ENCODE measurements at places on chromosomes 2 and 18. TPM values are rescaled to one million over a fixed set of nuclear protein-coding genes. Genes with fewer than 3 reads are reported as not detected.

The DIS3L2 gene
- 42.8 TPM for total RNA-seq

GRCh38 chr2:203908066-203908796 lies 28.3 kb upstream of the ICOS start:
- no peaks in the 10 kb centered on the region for H3K27me3 ChIP-seq
- no peak for DNase-seq
- H3K4me1 ChIP-seq = peaks cover 4% of the 10 kb centered on the region

The QPCT gene
- 10.5 TPM for total RNA-seq

DNA sequence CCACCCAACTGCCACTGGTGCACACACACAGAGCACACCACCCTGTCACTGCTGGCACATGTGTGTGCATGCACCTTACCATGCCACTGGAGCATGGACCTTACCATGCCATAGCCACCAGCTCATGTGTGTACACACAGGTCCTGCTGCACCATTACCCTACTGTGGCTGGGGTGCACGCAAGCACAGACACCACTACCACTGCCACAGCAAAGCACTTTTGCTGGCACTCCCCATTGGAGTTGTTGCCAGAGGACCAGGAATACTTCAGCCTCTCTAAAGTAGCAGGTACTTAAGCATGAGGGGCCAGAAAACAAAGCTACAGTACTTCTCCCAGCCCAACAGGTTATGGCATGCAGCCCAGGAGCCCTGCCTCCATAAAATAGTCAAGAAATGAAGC lies 404.8 kb downstream of the MBD2 start:
- DNase-seq = no peak
- no peaks in the 10 kb centered on the region for H3K4me1 ChIP-seq
- H3K27me3 ChIP-seq = no peaks in the 10 kb centered on the region
- H3K4me3 ChIP-seq = no peak overlapping the region
- H3K27ac ChIP-seq = no peak overlapping the region
- no peaks in the 10 kb centered on the region for H3K36me3 ChIP-seq

DNA sequence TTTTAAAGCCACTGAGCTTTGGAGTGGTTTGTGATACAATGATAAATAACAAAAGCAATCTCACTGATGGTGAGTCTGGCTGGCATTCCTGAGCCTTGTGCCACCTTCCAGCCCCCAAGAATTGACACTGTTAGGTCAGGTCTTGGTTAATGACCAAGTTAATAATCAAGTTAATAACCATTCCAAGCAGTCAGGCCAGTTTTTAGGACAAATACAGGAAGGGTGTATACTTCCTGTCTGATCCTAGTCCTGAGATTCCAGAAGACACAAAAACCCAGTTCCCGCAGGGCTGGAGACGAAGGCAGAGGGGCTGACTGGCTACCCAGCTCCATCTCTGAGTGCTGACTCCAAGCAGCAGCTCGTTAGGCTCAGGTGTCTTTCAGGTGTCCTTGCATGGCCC lies 74.6 kb upstream of the LAPTM4A start:
- H3K36me3 ChIP-seq = no peaks in the 10 kb centered on the region
- no peak overlapping the region for H3K27ac ChIP-seq
- H3K4me3 ChIP-seq = no peak overlapping the region

The CYRIA gene
- total RNA-seq = 1.4 TPM

DNA sequence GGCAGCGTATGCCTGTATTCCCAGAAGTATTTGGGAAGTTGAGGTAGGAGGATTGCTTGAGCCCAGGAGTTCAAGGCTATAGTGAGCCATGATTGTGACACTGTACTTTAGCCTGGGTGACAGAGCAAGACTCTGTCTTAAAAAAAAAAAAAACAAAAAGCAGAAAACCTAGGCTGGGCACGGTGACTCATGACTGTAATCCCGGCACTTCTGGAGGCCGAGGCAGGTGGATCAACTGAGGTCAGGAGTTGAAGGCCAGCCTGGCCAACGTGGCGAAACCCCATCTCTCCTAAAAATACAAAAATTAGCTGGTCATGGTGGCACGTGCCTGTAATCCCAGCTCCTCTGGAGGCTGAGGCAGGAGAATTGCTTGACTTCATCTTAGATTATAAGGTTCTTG lies 46.4 kb downstream of the MTA3 start:
- H3K27me3 ChIP-seq = no peaks in the 10 kb centered on the region
- no peak for DNase-seq
- H3K27ac ChIP-seq = no peak overlapping the region

The FOXD4L1 gene
- total RNA-seq = not detected

The DDX1 gene
- total RNA-seq = 41.6 TPM

DNA sequence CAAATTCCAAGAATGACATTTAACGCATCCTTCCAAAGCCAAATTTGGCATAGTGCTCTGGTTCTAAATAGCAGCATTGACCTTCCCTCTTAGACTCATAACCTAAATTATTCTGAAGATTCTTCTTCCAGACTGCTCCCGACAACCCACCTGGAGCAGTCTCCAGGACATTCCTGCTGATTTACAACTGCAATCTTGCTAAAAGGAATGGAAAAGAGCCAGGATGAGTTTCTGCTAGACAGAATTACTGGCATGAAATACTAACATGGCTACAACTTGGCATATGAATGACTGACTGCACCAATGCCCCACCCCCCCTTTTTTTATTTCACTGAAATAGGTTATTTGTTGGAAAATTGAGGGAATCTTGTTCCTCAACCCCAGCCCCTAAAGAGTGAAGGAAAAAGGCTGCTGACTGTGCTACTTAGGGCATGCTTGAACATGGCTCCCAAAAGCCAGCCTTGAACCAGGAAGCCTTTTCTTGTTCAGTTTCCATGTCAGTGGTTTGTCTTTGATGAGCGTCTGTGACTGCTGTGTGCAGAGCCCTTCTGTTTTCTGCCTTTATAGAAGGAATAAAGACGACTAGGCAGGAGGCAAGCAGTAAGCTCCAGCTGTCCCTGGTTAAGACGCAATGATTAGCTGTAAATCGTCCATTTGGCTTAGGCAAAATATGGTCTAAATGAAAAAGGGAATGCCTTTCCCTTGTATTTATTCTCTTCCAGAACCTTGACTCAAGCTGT lies 47.4 kb upstream of the ITGB6 start:
- H3K4me3 ChIP-seq = no peak overlapping the region
- no peaks in the 10 kb centered on the region for H3K36me3 ChIP-seq
- no peak overlapping the region for H3K27ac ChIP-seq
- H3K27me3 ChIP-seq = no peaks in the 10 kb centered on the region

DNA sequence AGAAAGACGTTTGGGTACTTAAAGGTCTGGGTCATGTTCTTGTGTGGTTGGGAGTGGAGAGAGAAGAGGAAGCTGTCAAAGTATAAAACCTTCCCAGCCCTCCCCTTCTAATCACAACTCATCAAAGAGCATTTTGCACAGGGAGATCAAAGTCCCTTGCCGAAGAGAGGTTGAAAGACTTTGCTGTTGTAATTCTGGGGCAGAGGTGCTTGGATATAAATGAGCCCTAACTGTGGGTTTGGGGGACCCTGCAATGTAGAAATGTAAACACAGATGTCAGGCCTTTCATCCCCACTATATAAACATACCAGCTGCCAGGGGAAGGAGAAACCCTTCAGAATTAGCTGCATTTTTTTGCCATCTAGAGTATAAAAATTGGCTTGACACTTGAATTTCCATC lies 182.1 kb downstream of the ETAA1 start:
- no peaks in the 10 kb centered on the region for H3K27me3 ChIP-seq
- no peak overlapping the region for H3K27ac ChIP-seq
- H3K4me3 ChIP-seq = no peak overlapping the region
- H3K4me1 ChIP-seq = no peaks in the 10 kb centered on the region
- no peak for DNase-seq

The CYTIP gene
- 3.2 TPM for total RNA-seq

The DOK6 gene
- total RNA-seq = not detected

GRCh38 chr2:130759906-130760753 lies 4.8 kb downstream of the AMER3 start:
- DNase-seq = no peak
- H3K27ac ChIP-seq = no peak overlapping the region
- H3K36me3 ChIP-seq = no peaks in the 10 kb centered on the region

The HOXD10 gene
- 0.38 TPM for total RNA-seq

The SLC16A14 gene
- 1.9 TPM for total RNA-seq

The LAMA1 gene
- 2.7 TPM for total RNA-seq

The HOXD8 gene
- 1.2 TPM for total RNA-seq

DNA sequence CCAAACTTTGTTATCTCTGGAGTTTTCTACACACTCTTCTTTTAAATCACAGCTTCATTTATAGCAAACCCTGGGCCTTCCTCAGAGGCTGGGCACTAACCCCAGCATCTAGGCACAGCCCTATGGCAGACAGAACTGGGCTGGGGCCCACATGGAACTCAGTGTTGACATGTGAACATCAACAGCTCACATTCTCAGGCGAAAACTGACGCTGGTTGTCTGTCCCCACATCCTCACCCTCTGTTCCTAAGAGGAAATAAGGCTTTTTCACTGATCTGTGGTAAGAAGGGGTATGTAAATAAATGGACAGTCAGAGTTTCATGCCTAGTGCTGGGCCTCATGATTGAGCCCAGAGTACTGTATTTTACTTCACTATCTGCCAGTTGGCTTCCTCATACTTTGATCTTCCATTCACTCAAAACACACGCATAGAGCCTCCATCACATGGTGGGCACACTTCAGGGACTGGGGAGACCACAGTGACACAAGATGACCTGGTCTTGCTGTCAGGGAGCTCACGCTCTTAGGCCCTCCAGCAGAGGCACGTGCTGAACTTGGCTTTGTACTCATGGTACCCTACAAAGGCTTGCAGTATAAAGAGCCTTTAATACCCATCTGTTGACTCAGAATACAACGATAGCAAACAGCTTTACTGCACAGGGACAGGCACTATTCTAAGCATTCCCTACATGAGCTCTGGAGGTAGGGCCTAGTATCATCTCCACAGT lies 43.0 kb downstream of the EFEMP1 start:
- H3K27me3 ChIP-seq = no peaks in the 10 kb centered on the region
- no peak overlapping the region for H3K27ac ChIP-seq
- no peak overlapping the region for H3K4me3 ChIP-seq
- H3K36me3 ChIP-seq = no peaks in the 10 kb centered on the region
- peaks cover 6% of the 10 kb centered on the region for H3K4me1 ChIP-seq

DNA sequence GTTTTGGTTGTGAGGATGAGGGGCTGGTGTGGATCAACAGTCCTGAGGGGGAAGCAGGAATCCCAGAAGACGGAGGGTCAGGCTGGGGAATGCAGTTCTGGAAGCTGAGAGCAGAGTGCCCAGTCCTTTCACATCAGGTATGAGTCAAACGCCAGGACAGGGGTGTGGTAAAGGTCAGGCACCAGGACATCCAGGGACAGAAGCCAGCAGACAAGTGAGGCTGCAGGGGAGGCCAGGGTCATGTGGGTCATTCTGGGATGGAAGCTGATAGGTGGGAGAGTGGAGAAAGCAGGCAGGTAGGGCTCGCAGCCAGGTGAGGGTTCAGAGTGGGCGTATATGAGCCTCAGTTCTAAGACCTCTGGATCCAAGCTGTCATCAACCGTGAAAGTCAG lies 12.8 kb upstream of the GNLY start:
- H3K36me3 ChIP-seq = no peaks in the 10 kb centered on the region
- H3K27me3 ChIP-seq = no peaks in the 10 kb centered on the region
- H3K27ac ChIP-seq = no peak overlapping the region
- no peak for DNase-seq
- H3K4me1 ChIP-seq = peaks cover 19% of the 10 kb centered on the region
- H3K4me3 ChIP-seq = no peak overlapping the region

The GAREM2 gene
- total RNA-seq = 1.5 TPM

DNA sequence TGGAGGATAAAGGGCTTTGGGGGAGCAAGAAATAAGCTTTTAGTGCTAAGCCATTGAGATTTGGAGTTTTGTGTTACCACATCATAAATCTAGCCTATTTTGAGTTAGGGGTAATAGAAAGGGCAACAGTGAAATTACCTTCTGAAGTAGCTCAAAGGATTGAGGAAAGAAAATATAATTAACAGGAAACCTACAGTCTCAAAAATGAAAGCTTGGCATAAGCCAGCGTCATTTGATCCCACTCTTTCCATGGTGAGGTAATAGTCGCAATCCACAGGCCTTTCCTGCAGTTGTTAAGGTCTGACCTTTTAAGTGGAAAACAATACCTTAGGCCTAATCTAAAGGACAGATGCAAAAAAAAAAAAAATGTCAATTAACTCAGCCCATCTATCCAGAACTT lies 182.7 kb downstream of the UXS1 start:
- no peak for DNase-seq
- no peak overlapping the region for H3K27ac ChIP-seq
- H3K36me3 ChIP-seq = no peaks in the 10 kb centered on the region
- H3K27me3 ChIP-seq = no peaks in the 10 kb centered on the region

The ZNF516 gene
- 18.0 TPM for total RNA-seq

GRCh38 chr18:475202-476031 lies 25.1 kb downstream of the COLEC12 start:
- no peaks in the 10 kb centered on the region for H3K4me1 ChIP-seq
- DNase-seq = no peak
- H3K36me3 ChIP-seq = no peaks in the 10 kb centered on the region
- no peaks in the 10 kb centered on the region for H3K27me3 ChIP-seq

DNA sequence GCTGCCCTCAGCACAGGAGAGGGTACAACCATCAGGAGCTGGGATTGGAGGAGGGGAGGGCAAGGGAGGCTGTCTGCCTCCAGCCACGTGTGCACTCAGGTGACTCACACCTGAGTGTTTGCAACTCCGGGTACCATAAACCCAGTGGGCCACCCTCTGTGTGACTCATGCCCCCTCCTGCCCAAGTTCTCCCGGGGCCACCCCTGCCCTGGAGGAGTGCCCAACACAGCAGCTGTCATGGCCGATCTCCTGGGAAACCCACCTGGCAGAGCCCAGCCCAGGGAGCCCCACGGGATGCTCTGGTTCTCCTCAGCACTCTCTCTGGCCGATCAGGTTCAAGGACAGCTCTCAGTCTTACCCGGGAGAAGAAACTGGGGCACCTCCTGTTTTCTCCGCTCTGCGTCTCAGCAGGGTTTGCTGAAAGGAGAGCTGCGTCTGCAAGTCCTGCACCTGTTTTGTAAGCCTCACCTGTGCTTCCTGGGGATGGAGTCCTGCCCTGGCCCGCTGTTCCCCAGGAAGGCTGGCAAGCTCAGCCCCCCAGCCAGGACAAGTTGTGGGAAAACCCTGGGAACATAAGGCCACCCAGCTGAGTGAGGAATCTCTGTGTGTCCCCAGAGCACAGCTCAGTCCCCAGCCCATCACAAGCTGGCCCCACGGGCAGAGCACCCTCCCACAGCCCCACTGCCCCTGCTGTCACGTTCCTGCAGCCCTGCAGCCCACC lies 44.0 kb upstream of the UBE2F start:
- DNase-seq = no peak
- H3K27me3 ChIP-seq = peaks cover 5% of the 10 kb centered on the region
- H3K4me3 ChIP-seq = peak overlapping the region; percentile 35
- H3K4me1 ChIP-seq = peaks cover 7% of the 10 kb centered on the region
- H3K36me3 ChIP-seq = no peaks in the 10 kb centered on the region
- peak overlapping the region; percentile 73 for H3K27ac ChIP-seq

The GPR45 gene
- not detected for total RNA-seq

- H3K27me3 ChIP-seq = no peaks in the 10 kb centered on the region
- H3K27ac ChIP-seq = no peak overlapping the region
- no peak for DNase-seq
- H3K4me3 ChIP-seq = no peak overlapping the region
- H3K36me3 ChIP-seq = no peaks in the 10 kb centered on the region
- H3K4me1 ChIP-seq = no peaks in the 10 kb centered on the region
These were observed 165.7 kb downstream of the RTP5 start for GRCh38 chr2:242034996-242035814.

GRCh38 chr2:202122980-202123720 lies 50.1 kb downstream of the KIAA2012 start:
- H3K4me3 ChIP-seq = no peak overlapping the region
- DNase-seq = no peak
- H3K36me3 ChIP-seq = no peaks in the 10 kb centered on the region
- no peaks in the 10 kb centered on the region for H3K27me3 ChIP-seq
- no peak overlapping the region for H3K27ac ChIP-seq
